Natural killer cell (primary cell): ENCODE measurements at places on chromosomes 6 and 20. TPM values are rescaled to one million over a fixed set of nuclear protein-coding genes. Genes with fewer than 3 reads are reported as not detected.

GRCh38 chr6:133166766-133167165 is 74.4 kb upstream of the EYA4 start:
- no peak for DNase-seq

- DNase-seq: no peak
Measured at GRCh38 chr6:2876210-2877056, 26.7 kb downstream of the SERPINB9 start.

- no peak for DNase-seq
Measured at GRCh38 chr20:18928626-18929025, 115.0 kb downstream of the SCP2D1 start.

DNA sequence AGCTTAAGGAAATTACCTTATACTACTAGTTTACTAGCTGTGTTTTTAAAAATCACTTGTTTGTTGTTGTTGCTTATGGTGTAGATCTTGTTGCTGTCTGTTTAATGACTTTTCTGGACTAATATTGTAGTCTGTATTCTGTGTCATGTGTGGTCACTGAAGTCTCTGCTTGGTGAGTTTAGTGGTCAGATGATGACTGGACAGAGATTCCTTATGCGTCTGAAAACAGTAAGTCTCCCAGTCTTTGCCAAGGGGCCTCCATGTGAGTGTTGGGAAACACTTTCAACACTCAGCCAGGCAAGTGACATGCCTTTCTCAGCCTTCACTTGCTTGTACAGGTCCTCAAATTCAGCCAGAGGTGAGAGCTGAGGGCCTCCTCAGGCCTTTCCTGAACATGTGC is 256.9 kb upstream of the RNF24 start:
- no peak for DNase-seq

DNA sequence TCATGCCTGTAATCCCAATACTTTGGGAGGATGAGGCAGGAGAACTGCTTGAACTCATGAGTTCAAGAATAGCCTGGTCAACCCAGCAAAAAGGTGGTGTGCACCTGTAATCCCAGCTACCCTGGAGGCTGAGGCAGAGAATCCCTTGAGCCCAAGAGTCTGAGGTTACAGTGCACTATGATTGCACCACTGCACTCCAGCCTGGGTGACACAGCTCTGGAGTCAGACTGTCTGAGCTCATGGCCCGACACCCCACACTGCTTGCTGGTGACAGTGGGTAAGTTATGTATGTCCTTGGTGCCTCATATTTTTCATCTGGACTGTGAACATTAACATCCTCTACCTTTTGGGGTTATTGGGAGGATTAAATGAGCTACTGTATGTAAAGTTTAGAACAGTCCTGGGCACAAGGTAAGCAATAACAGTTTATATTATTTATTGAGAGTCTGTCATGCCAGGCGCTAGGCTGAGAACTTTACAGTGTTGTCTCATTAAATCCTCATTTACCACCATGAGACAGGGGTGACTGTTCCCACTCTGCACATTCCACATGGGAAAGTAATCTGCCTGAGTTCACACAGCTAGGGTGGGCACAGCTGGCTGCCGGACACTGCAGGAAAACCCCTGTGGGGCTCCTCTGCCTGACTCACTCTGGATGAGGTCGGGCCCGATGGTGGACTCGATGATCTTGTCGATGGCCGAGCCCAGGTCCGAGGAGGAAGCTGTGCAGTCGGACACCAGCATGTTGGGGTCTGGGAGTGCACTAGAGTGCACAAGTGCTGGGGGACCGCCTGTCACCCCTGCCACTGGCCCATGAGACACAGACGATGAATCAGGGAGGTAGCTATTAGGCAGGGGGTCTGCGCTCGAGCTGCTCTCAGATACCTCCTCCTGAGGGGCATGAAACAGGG is 2.9 kb downstream of the ZNF335 start:
- no peak for DNase-seq

GRCh38 chr20:50514750-50515149 is 4.6 kb downstream of the PTPN1 start:
- no peak for DNase-seq

GRCh38 chr6:28607990-28608389 is 82.3 kb downstream of the GPX5 start:
- DNase-seq: no peak

DNA sequence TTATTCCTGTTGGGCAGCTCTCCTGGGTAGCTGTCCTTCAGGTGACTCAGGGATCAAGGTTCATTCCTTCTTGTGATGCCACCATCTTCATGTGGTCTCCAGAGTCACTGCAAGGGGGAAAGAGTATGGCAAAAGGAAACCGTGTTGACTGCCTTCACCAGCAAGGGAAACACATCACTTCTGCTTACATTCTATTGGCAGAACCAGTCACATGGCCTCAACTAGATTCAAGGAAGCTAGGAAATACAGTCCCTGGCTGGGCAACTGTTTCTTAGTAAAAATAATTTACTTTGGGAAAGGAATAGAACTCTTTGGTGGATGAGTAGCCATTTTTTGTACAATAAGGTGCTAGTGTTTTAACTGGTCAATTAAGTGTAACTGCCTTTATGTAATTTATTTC is 5.3 kb downstream of the ANKRD6 start:
- DNase-seq: no peak

DNA sequence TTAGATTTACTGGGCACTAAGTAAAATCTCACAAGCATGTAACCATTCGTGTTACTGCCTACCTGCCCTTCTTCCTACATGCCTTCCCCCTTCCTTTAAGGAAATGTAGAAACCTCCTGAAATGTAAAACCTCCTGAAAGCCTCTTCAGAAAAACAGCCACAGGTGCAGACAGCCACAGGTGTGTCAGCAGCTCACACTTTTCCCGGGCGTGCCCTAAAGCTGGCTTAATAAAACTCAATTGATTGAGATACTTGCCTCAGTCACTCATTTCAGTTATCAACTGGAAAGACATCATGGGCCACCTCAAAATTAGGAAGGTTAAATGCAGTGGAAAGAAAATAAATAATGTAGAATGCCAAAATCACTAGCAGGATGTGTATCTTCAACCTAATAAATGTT is 23.1 kb upstream of the PBOV1 start:
- no peak for DNase-seq

GRCh38 chr6:36682328-36683144 is 4.0 kb downstream of the CDKN1A start:
- DNase-seq: peak; percentile 88

DNA sequence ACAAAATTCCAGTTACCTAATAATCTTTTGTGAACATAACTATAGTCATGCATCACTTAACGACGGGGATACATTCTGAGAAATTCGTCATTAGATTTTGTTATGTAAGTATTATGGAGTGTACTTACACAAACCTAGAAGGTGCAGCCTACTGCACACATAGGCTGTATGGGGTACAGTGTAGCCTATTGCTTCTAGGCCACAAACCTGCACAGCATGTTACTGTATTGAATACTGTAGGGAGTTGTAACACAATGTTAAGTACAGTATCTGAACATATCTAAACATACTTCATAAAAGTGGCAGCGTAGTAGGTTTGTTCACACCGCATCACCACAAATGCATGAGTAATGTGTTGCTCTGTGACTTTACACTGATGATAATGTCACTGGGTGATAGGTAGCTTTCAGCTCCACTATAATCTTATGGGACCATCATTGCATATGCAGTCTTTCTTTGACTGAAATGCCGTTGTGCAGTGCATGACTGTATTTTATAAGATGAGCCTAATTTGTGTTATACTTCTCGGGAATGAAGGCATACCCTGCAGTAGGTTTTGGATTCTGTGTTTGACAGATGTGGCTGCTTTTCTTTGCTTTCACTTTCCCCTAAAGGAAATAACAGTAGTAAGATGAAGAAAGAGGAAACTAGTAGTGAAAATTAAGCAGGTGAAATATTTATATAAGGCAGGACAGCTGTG is 365.6 kb downstream of the FARS2 start:
- peak; percentile 37 for DNase-seq

DNA sequence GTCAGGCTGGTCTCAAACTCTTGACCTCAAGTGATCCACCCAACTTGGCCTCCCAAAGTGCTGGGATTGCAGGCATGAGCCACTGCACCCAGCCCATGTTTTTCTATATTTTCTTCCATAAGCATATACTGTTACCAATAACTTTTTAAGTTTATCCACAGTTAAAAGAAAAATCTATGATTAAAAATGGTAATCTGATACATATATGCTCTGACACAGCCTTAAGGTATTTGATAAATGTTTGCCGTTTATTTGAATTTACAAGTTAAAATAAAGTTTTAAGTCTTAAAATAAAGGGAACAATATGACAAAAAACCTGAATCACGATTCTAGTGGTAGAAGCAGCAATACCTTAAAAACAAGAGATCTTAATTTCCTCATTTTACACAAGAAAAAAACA is 5.2 kb downstream of the STK38 start:
- no peak for DNase-seq

- no peak for DNase-seq
Measured at GRCh38 chr20:14415467-14415866, 78.1 kb upstream of the FLRT3 start.

The DOK5 gene
- total RNA-seq: not detected

The SIRPG gene
- total RNA-seq: 1.9 TPM

The NKAIN4 gene
- total RNA-seq: not detected

The C6orf52 gene
- 0.91 TPM for total RNA-seq

The PNLDC1 gene
- total RNA-seq: not detected

The EPM2A gene
- 6.9 TPM for total RNA-seq

The UBE2J1 gene
- total RNA-seq: 34.1 TPM

The TRIM31 gene
- not detected for total RNA-seq

The ZBTB12 gene
- 0.54 TPM for total RNA-seq

The PHACTR3 gene
- not detected for total RNA-seq

The PKIB gene
- not detected for total RNA-seq
